ENCODE measurements at places on chromosomes 16 and 17.

DNA sequence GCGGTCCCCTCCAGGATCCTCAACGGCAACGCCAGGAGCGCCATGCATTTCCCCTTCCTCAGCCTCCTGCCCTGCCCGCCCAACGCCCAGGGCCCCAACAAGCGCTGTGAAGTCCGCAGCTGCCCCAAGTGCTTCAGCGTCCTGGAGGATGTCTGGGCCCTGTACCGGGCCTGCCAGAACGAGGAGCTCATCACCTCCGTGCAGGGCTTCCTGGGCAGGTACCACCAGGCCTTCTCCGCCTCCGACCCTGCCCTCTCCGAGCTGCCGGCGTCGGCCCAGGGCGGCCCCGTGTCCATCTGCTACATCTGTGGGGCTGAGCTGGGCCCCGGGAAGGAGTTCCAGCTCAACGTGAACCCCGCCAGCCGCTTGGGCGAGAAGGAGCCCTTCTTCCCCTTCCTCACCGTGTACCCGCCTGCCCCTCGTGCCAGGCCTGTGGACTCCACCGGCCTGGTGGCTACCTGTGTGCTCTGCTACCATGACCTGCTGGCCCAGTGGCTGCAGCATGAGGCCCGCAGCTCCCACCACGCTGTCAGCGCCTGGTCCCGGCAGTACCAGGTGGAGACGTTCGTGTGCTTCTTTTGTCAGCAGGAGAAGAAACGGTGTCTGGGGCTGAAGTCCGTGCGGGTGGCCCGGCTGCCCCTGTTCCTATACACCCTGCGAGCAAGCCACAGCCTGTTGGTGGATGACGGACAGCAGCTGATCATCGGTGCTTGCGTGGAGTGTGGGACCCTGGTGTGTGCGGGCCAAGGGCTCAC, 58.9 kb upstream of the CIBAR2 start:
- no peak for DNase-seq

- DNase-seq: no peak
Observed at GRCh38 chr17:19757536-19758180, 9.6 kb upstream of the ALDH3A1 start.

- no peak for DNase-seq
Observed at GRCh38 chr17:82753201-82753464, 1.3 kb downstream of the TBCD start.

DNA sequence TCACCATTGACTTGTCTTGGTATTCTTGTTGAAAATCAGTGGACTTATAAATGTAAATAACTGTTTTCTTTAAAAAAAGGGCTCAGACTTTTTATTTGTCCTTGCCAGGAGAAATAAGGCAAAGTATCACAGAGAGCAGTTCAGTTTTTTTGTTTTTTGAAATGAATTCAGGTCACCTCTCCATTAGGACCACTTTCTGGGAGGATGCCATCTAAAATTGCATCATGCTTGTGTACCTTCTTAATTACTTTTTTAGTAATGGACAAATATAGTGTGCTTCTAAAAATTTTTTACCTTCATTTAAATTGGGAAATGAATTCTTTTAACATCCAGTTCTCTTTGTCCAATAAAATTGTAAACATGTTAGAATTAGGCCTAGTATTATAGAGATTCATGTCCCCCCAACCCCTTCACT, 210.0 kb downstream of the BCAS3 start:
- DNase-seq: no peak

DNA sequence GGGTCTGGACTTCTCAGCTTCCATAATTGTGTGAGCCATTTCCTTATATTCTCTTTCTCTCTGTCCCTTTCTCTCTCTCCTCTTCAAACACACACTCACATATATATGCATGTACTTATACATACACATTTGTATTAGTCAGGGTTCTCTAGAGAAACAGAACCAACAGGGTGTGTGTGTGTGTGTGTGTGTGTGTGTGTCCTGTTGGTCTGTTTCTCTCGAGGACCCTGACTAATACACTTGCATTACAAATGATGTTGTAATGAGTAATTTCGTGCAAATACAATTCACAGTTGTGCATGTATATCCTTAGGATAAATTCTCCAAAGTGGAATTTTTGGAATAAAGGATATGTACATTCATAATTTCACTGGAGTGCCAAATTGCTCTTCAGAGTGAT, 115.3 kb downstream of the NPIPB5 start:
- DNase-seq: peak; percentile 24

GRCh38 chr17:67947325-67947813, 48.9 kb downstream of the C17orf58 start:
- DNase-seq: no peak

DNA sequence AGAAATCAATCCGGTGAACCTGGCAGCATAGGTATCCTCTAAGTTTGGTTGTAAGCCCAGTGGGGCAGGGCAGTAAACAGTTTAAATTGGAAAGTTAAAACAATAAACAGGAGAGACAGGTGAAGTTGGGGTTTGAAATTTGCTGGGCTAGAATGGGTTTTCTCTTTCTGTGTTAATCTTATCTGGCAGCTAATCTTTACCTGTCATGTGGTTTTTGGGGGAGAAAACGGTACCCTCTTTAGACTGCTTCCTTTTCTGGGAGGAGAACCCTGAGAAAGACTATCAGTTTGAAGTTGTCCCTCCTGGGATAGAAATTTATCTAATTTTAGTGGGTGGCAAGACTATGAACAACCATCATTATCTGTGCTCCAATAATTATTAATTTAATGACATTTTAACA, 24.0 kb downstream of the CDH13 start:
- no peak for DNase-seq

- peak; percentile 6 for DNase-seq
Observed at GRCh38 chr16:30526137-30526822, at the start of gene ZNF768. Gene ZNF768 (minus strand): TSS chr16:30526566. CDS start chr16:30526413, 153 bp downstream.

- no peak for DNase-seq
Observed at GRCh38 chr17:48270899-48271298, 159.1 kb downstream of the SKAP1 start.

DNA sequence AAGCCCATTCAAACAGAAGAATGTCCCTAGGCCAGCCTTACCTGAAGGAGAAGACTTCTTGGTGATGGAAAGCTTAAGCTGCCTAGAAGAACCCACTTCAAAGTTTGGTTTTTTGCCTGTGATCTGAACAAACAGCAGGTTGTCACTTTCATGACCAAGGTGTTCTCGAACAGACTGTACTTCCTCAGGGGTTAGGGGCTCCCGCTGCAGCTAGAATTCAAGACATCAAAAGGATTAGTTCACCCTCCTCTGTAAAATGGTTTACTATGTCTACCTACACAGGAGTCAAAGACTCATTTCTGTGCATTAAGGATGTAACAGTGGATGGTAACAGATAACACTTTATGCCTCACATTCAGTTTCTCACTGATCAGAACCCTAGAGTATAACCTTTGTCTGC, 13.2 kb downstream of the CIAPIN1 start:
- DNase-seq: no peak

Data from fibroblast of skin of abdomen (primary cell).